ENCODE measurements at places on chromosomes 6 and 20.

GRCh38 chr6:145850671-145851070, 36.1 kb upstream of the FBXO30 start:
- DNase-seq: no peak

DNA sequence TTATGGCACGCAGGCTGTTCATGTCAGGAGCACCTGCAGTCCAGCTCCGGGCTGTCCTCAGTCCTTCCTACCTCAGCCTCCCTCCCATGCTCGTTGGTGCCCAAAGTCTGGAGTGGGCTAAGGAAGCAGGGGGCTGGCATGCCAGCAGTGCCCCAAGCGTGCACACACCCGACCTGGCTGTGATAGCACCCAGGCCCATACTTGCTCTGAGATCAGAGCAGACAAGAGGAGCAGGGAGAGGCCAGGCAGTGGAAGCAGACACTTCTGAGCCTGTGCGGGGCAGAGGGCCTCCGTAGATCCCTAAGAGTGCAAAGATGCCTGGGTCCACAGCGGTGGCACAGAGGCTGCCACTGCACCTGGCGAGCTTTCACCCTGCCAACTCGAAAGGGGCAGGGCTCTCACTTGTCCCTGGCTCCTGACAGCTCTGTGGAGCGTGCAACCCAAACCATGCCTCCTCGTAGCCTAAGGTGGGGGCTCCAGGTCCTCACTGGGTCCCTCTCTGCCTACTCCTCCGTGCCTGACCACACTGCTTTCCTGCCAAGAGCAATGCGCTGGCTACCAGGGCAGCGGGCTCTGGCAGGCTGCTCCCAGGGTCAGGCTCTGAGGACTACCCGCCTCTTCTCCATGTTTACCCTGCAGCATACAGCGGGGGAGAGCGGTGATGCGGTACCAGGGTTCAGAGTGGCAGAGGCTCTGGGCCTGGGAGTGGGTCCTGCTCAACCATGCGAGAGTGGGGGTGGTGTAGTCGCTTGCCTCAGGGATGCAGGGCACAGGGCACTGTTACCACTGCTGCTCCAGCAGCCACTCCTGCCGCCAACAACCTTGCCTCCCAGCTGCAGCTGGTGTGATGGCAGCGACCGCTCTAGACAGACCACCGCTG, 59.5 kb downstream of the MANEA start:
- no peak for DNase-seq

GRCh38 chr6:163710532-163711470, 296.3 kb downstream of the QKI start:
- DNase-seq: no peak

DNA sequence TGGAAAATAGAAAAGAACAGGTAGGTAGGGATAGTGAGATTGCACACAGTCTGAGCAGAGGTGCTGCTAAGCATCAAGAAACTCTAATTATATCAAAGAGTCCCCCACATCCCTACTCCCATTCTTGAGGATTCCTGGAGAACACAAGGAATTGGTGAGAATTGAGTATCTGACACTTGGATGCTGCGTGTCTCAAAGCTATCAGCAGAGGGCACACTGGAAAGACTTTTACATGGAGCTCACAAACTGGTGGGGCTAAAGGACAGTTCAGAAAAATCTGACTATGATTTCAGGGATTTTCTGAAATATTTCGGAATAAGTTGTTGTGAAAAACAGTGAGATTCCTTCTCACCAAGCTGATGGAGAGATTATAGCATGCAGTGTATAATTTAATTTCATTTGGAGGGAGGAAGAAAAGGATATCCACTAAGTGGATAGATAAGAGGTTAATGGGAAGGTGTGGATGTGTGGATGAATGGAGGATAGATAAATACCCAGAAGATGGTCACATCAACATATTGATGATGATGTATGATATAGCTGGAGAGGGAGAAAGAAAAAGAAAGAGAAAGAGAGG, 215.4 kb upstream of the DEFB112 start:
- DNase-seq: no peak

DNA sequence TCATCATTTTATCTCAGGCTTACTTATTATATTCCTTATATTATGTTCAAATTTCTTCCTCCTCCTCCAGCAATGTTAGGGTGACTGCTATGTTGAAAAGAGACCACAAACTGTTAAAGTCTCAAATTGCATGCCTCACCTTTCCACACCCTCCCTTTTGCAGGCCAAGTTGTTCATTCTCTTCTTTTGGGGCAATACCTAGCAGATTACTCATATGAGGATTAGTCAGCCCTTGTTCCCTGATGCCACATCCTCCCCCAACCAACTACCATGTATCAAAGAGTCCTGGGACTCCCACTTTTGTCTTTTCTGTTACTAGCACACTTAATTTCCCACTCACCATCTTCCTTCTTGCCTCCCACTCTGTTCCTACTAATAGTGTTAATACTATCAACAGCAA, 434.7 kb downstream of the BCKDHB start:
- DNase-seq: no peak

- DNase-seq: no peak
These were observed 94.4 kb upstream of the MAP7 start for GRCh38 chr6:136644597-136644952.

DNA sequence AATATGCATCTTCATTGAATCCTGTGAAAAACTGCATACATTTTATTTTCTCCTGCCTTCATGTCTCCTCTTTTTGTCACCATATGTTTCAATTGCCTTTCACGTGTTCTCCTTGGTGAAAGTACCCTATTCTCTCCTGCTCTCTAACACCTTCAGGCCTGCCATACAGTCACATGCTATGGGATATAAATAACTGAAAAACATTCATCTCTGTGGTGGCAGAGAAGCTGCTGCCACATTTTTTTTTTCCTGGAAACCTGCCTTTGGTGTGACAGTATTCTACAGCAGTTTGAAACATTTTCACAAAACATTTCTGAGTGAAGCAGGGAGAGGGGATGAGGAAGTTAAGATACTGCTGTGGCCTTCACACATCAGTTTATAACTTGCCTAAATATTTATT, 44.8 kb upstream of the FBXL4 start:
- DNase-seq: no peak

DNA sequence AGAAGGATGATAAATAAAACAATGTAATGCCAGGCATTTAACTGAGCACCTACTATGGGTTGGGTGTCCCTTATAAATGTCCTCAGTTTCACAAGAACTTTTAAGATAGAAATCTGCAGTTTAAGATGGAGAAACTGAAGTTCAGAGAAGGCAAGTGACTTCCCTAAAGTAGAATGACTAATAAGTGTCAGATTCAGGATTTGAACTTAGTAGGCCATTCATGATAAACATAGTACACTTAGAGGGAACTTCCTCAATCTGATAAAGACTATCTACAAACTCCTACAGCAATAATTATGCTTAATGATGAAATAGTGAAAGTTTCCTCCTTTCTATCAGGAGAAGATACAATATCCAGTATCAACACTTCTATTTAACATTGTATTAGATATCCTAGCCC, 43.9 kb downstream of the NCR2 start:
- no peak for DNase-seq

GRCh38 chr6:39197922-39198500, 31.3 kb downstream of the KCNK5 start:
- no peak for DNase-seq

GRCh38 chr6:20367743-20368485, 33.8 kb upstream of the E2F3 start:
- no peak for DNase-seq

GRCh38 chr20:53099856-53100255, 127.7 kb downstream of the TSHZ2 start:
- no peak for DNase-seq

- no peak for DNase-seq
These were observed 291.2 kb downstream of the PHACTR1 start for GRCh38 chr6:13007744-13008143.

DNA sequence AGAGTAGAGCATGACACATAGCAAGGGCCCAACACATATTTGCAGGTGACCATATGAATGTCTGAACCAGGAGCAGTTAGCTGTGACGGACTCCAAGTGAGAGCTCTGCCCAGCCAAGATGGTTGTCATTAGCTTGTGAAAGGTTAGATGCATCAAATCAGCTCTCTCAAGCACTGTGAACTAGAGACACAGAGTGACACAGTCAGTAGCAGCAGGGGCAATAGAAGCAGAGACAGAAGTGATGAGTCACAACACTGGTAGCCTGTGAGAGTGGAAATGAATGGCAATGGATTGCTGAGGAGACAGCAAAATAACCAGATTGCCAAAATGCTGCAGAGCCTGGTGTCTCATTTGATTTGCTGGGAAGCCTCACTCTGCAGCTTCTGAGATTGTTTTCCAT, 558.9 kb downstream of the PKHD1 start:
- no peak for DNase-seq

DNA sequence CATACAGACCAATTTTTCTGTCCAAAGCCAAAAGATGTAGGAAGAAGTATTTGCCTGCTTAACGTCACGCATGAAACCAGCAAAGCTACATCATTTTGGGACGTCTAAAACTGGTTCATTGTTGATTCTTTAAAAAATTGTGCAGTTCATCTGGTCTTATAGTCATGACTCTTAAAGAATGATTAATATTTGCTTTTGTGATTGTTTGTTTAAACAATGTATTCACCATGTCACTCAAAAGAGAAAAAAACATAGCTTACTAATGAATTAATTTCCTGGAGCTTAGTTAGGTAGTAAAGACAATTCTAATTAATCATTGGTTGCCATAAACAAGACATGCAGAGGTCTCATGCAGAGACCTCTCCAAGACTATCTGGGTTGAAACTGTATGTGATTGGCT, 157.3 kb downstream of the RPS12 start:
- no peak for DNase-seq

- DNase-seq: no peak
These were observed 39.0 kb downstream of the GCM1 start for GRCh38 chr6:53109612-53110011.

DNA sequence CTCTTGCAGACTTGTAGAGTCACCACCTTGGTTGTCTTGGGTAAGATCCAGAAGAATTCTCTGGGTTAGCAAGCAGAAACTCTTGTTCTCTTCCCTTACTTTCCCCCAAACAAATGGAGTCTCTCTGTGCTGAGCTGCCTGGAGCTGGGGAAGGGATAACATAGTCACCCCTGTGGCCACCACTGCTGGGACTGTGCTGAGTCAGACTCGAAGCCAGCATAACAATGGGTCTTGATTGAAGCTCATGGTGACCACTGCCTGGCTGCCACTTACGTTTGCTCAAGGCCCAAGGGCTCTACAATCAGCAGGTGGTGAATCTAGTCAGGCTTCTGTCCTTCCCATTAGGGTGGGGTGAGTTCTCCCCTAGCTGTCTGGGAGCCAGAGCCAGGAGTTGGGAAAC, 15.4 kb upstream of the ERVFRD-1 start:
- no peak for DNase-seq

DNA sequence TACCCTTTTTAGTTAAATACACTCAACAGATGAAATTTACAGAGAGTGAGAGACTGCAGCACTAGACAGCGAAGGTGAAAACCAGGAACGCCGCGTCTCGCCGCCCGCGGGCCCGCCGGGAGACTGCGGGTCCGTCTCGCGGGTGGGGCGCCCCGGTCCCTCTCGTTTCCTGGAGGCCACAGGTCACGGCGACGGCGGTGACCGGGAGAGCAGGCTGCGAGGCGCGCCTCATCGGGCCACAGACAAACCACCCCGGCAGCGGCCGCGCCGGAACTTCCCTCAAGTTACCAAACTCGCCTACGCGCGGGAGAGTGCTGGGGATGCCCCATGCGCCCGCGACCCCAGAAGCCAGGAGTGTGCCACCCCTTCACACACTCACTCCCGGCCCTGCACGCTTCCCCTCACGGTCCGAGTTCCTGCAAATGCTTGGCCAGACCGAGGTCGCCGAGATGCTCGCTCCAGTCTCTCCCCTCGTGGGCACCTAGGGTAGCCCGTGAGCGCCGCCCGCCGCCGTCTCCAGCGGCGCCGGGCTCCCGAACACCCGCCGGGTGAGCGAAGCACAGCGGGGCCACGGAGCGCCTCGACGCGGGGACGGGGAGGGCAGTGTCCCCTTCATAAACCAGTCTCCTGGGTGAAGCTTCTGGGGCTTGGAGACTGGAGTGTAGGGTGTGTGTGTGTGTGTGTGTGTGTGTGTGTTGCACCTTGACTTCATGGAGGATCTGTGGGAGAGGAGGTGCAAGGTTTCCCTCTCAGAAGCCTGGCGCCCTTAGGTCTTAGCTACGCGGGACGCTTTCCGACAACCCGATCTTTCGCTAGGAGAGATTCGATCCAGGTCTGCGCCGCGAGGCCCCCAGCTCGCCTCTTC, 1.4 kb downstream of the BACH2 start:
- DNase-seq: peak; percentile 45

DNA sequence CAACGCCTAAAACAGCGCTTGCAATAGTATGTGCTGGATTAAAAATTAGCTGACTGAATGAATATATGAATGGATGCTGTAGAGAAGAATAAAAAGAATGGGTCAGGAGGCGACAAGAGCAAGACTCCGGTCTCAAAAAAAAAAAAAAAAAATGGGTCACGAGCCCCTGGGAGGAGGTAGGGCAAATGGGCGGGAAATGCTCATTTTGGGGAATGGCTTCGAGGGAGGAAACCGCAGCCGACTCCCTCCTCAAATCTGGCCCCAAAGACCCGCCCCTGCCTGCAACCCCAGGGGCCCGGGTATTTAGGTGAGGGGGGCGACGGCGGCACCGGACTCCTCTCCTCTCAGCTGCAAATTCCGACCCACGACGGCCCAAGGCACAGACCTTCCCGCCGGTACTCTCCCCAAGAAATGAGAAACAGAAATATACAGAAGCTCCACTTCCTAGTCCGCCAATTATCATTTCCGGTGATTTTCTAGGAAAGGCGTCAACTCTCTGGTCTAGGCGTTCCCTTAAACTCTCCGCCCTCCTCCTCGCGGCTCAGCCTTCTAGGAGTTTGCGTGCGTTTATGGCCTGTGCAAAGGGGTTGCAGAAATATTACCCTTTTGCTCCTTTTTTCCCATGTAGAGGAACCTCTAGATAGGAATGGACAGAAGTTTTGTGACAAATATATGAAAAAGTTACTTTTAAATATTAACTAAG, at the start of gene ZNF311:
Gene ZNF311, minus strand, starts transcription at position 133 of the 703 bp plus-strand sequence. CDS start 1,361 bp downstream, outside the sequence.
- no peak for DNase-seq

DNA sequence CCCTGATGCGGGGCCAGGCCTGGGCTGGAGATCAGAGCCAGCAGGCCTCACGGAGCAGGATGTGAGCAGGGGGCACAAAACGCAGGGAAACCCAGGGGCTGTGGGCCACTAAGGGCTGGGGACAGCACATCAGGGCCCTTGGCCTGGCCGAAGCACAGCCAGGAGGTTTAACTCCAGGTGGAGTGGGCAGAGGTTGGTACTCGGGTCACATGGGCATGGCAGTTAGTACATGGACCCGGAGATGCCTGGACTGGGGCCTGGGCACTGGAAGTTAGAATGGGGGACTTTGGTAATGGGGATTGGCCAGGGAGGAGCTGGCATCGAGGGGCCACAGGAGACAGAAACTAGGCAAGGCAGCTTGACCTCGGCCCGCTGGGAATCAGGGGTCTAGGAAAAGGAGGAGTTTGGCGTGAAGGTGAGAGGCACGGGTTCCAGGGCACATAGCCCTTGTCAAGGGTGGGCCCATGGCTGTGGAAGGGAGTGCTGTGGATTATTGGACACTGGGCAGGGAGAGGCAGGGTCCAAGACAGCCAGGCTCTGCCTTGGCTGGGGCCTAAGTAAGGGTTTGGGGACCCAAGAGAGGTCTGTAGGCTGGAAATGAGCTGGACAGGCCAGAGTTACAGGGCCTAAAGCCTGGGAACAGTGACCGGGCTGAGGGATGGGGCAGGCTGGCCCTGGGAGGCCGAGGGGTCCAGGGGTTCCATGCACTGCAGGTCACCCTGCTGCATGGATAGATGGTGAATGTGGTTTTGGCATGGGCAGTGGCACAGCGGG, 41.6 kb upstream of the CD93 start:
- no peak for DNase-seq
